ENCODE measurements at places on chromosomes 3 and 15.

DNA sequence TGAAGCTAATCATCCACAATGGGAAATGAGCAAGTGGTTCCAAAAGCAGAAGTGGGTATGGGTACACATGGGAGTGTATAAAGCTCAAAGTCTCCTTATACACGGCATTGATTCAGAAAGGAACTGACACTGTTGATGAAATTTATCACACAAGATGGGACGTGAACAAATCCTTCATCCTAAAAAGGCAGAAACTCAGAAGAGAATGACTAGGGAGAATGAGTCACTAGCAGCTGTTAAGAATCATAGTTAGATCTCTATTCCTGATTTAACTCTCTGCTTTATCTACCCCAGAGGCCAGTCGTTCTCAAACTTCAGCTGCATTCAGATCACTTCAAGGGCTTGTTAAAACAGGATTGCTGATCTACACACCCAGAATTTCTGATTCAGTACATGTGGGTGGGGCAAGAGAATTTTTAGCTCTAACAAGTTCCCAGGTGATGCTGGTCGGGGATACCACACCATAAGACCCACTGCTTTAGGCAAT lies 97.7 kb upstream of the PHLDB2 start:
- DNase-seq = no peak

DNA sequence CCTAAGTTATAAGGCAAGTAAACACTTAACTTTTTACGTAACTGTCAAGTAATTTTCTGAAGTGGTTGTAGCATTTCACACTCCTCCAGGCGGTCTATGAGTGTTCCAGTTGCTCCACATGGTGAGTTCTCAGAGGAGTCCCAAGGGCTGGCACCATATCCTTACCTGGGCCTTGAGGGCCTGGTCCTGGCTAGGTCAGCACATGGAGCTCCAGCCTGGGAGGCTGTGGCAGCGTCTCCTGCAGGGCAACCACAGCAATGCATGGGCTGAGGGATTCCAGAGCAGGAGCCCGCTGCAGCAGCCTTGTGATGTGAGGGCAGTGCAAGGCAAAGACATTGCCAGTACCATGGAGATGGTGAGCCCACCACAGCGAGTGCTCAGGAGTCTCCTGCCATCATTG lies 32.2 kb upstream of the LYZL4 start:
- DNase-seq = no peak

GRCh38 chr3:133038731-133039375 lies 662 bp downstream of the TMEM108 start:
- peak; percentile 28 for DNase-seq

DNA sequence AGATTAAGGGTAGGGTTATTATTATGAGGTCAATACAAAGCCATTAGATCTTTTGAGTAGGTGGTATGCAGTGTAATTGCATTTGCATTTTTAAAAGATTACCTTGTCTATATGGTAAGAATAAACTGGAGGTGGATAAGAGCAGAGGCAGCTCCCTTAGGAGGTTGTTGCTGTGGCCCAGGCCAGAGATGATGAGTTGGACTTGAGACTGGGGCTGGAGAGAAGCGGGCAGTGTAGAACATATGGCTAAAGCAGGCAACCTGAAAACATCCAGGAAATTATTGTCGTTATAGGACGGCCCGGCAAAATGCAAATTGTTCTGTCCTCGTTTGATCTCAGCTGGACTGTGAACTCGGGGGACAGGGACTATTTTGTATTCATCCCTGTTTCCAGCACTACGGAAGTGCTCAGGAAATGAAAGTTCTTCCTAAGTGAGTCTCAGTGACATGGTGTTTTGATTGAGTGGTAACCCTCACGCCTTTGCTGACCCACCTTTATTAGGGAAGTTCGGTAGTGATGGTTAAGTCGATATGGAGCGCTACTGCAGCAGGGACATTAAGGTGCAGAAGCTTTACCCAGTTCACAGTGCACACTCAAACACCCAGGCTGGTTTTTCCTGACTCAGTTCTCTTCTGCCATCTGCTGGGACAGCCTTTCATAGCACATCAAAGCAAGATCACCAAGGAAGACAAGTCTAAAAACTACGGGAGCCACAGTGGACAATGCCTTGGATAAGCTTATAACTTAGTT lies 27.2 kb upstream of the VPS33B start:
- DNase-seq = peak; percentile 57

GRCh38 chr3:127490271-127491023 lies 100.1 kb downstream of the TPRA1 start:
- no peak for DNase-seq

GRCh38 chr15:27576576-27576975 lies 522.5 kb downstream of the OCA2 start:
- no peak for DNase-seq

GRCh38 chr15:41895491-41895890 lies 1.6 kb upstream of the SPTBN5 start:
- no peak for DNase-seq

DNA sequence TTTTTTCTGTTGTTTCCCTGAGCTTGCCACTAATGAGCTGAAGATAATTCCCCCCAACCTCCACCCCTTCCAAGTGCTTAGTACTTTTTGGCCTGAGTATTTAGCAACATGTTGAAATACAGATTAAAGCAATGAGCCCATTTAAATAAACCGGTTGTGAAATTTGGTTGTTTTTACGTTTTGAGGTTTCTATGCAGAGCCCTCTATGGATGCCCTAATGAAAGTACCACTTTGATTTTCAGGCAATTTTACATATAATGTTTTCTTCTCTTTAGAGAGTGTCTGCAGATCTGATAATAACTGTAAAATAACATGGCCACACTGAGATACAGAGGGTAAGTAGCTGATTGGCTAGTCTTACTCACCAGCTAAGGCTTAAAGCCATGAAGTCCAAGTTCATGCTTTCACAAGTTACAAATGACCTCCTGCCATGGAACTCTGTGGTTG lies 139.4 kb upstream of the SLC7A14 start:
- DNase-seq = no peak

GRCh38 chr3:185411133-185411532 lies 48.2 kb downstream of the MAP3K13 start:
- DNase-seq = no peak

DNA sequence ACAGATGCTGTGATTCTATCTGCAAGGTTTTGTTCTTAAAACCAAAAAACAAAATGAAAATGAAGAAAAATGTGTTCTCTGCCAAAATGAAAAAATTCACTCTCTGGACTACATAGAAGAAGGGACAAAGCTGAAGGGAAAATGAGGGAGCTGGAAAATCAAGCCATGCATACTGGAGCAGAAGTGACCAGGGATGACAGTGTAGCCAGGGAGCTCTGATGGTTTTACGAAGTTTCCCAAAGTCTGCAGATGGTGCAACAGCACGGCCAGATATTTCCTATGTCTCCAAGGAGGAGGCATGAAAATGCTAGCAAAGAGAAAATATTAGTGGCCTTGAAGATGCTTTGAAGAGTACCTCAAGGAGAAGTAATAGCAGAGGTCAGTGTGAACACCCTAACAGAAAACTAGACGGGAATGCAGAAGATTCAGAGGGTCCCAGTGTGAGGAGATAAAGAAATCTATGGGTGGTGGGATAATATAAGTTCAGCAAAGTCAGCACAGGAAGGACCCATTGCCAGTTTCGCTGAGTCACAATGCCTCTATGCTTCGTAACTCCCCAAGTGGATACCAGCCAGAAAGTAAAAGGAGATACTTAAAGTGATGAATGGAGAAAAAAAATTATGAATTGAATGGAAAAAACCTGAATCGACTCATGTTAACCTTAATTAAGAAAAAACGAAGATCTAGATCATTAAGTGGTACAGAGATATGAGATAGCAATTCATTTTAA lies 39.0 kb upstream of the POMGNT2 start:
- no peak for DNase-seq

GRCh38 chr3:39506863-39507262 lies 39.4 kb downstream of the MOBP start:
- no peak for DNase-seq

DNA sequence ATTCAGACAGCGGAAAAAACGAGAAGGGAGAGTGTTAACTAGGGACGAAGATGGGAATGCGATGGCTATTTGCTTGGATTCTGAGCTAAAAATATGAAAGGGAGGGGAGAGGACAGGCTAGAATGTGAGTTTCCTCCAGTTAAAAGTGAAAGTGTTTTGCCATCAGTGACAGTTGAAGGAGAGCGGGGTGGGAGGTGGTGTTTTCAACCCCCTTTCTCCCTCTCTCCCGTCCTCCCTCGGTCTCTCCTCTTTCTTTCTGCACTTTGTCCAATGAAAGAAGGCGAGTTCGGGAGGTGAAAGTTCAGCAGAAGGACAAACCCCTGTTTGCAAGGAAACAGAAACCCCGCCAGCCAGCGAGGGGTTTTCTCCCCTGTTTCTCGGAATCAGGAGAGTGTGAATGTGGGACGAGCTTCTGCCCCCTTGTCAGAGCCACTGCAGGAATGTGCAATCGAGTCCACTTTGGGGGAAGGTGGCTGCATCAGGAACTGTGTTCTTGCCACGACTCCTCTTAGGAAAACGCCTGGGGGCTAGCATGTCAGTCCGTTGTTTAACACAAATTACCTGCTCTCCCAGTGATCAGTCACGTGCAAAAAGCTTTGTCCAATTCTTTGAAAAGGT lies 975 bp upstream of the FOXP1 start:
- DNase-seq = peak; percentile 47

GRCh38 chr3:37132334-37132733 lies 42.0 kb downstream of the LRRFIP2 start:
- no peak for DNase-seq

DNA sequence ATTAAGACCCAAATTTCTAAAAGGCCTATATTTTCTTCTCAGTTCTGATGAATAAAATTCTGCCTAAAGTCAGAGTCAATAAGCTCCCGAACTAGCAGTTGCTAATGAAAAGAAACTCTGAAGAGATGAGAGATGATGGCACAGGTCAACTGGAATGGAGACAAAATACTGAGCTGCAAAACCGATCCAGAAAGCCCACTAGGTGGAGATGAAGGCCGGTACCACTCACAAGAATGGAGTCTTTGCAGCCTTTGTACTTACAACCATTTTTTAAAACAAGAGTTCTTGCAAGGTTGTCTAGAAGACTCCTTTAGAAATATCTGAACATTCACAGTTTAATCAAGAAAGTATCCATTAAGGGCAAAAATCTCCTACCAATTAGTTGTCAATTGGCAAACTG lies 119.9 kb upstream of the TJP1 start:
- no peak for DNase-seq

- DNase-seq = no peak
These were observed 95.9 kb downstream of the FLNB start for GRCh38 chr3:58104151-58104550.

DNA sequence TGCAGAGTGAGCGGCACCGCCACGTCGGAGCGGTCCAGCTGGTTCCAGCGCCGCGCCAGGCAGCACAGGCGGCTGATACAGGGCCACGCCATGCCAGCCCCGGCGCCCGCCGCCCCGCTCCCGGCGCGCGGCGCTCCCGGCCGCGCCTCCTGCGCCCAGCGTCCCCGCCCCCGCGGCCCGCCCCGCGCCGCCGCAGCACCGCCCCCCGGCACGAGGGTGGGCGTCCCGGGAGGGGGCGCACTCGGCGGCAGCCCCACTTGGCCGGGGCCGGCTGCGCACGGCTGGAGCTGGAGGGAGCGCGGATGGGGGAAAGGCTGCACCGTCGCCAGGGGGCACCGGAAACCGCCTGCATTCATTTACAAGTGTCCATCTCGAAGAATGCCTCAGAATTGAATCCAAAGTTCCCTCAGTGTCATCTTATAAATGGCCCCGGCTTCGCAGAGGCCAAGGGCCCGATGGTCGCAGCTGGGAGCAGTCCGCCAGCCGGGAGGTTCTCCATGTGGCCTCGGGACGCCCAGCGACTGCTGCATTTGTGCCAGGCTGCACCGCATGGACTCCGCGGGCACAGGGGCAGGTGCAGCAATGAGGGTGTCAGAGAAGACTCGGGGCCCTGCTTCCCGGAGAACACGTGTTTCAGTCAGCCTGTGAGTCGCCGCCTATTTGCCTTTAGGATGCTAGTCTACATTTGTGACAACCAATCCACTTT lies at the start of gene MAP6D1:
Gene MAP6D1 (minus strand): TSS at position 122 of the 706 bp plus-strand sequence. CDS start 30 bp downstream, at position 92.
- DNase-seq = peak; percentile 77

- no peak for DNase-seq
These were observed 99.6 kb downstream of the TMCC1 start for GRCh38 chr3:129793942-129794310.

GRCh38 chr15:69853544-69853951 lies 244.2 kb downstream of the TLE3 start:
- no peak for DNase-seq

DNA sequence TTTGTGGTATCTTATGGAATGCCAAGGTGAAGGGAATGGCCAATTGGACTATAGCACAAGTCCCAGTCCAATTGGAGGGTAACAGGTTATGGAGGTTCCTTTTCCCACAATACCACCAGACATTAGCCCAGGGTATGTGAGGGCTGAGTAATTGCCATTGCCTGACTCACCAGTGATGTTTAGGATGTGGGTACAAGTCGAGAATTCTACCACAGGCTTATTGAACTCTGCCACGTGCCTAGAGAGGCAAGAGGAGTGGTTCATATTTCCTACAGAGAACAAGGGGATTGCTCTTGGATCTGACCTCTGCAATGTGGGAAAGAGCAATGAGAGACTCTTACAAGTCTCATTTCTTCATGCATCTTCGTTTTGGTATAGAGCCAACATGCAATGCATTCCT lies 85.0 kb upstream of the XCR1 start:
- no peak for DNase-seq

GRCh38 chr3:111582120-111582474 lies 13.0 kb downstream of the ZBED2 start:
- DNase-seq = no peak

DNA sequence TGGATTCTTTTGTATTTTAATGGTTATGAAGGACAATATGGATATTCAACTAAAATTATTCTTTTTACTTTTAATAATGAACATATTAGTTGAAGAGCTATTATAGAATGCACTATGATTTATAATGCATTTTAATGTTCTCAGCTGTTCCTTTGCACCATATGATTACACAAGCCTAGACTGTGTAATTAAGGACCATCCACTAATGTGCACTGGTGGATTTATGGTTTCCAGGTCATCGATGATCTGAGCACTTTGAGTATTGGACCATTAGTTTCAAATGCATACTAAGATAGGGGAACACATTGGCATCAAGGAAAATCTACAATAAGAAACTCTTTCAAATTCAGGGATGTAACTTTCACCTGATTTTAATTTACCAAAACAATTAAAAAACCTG lies 16.8 kb downstream of the LRRN1 start:
- no peak for DNase-seq

GRCh38 chr15:65408324-65409035 lies 14.3 kb downstream of the IGDCC4 start:
- DNase-seq = no peak

- DNase-seq = no peak
These were observed 236.8 kb downstream of the CACNA2D3 start for GRCh38 chr3:54358969-54359694.

- no peak for DNase-seq
These were observed 6.3 kb downstream of the TEX264 start for GRCh38 chr3:51677358-51677757.

DNA sequence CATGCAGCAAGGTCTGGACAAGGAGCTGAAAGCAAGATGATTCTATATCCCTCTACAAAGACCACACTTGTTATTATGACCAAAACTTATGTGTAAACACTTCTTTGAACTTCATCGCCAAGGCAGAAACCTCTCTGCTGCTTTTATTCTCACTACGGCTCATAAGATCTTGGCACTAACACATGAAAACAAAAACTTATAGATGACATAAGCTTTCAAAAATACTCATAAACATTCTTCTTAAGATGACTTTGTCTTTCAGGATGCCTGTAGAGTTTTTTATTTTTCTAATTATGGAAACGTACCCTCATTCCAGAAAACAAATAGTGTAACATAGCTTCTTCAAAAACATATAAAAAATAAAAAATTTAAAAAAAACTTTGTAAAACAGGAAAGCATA lies 12.5 kb upstream of the C15orf61 start:
- no peak for DNase-seq
